Activated CD4-positive, alpha-beta memory T cell treated with anti-CD3 and anti-CD28 coated beads, Interleukin-2, amount 10 ng/mL, durations not matched to agents 7 days and 5 days (primary cell): ENCODE measurements at places on chromosomes 1 and 21. TPM values are rescaled to one million over a fixed set of nuclear protein-coding genes. Genes with fewer than 3 reads are reported as not detected.

GBP2 gene
- total RNA-seq: 281 TPM

CELA3A gene
- total RNA-seq: not detected

ANGPTL1 gene
- total RNA-seq: not detected

SAMD11 gene
- total RNA-seq: not detected

SLAMF7 gene
- total RNA-seq: 13.7 TPM

MRAP gene
- not detected for total RNA-seq

- H3K4me3 ChIP-seq: no peak overlapping the region
- no peaks in the 10 kb centered on the region for H3K27me3 ChIP-seq
- DNase-seq: no peak
- H3K4me1 ChIP-seq: peaks cover 21% of the 10 kb centered on the region
Measured at GRCh38 chr21:45098867-45099266, 24.5 kb downstream of the ADARB1 start.

GRCh38 chr1:5567839-5568238 is 424.4 kb downstream of the NPHP4 start:
- no peaks in the 10 kb centered on the region for H3K4me1 ChIP-seq
- no peak overlapping the region for H3K4me3 ChIP-seq
- H3K27me3 ChIP-seq: no peaks in the 10 kb centered on the region
- no peak overlapping the region for H3K27ac ChIP-seq
- H3K36me3 ChIP-seq: no peaks in the 10 kb centered on the region

DNA sequence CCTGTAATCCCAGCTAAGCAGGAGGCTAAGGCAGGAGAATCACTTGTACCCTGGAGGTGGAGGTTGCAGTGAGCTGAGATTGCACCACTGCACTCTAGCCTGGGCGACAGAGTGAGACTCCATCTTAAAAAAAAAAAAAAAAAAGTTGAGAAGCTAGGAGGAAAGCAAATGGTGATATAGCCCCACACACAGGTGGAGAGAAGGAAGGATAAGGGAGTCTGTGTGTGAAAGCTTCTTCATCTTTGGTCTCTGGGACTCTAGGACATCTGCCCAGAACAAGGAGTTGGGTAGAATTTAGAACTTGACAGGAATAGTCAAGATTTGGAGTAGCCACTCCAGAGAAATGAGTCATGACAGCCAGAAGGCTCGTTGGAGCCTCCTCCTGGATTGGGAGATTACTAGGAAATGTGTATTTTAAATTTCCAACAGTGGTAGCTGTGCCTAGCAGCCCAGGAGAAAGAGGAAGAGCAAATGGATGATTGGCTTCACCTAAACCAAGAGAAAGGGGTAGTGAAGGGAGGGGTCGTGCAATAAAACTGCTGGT is 19.9 kb downstream of the NPL start:
- H3K4me1 ChIP-seq: no peaks in the 10 kb centered on the region
- H3K27me3 ChIP-seq: no peaks in the 10 kb centered on the region
- no peaks in the 10 kb centered on the region for H3K36me3 ChIP-seq
- H3K27ac ChIP-seq: no peak overlapping the region

DNA sequence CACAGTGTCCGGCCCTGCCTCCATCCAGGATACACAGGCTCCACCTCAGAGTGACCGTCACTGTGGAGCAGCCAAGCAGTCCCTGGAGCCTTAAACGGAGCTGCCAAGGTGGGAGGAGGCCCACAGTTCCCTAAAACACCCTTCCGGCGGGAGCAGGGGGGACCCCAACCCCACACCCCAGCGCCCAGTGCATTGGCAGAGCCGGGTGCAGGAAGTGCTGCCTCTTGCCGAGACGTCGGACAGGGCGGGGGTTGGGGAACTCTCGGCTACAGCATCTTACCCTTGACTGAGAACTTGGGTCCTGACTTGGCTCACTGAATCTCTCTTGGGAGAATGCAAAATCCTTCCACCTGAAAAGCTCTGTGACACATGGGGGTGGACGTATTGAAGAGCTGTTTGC is 38.7 kb upstream of the TMEM51 start:
- H3K27me3 ChIP-seq: peaks cover 5% of the 10 kb centered on the region
- peaks cover 18% of the 10 kb centered on the region for H3K4me1 ChIP-seq
- no peaks in the 10 kb centered on the region for H3K36me3 ChIP-seq

GRCh38 chr1:27135541-27136235 is 19.2 kb downstream of the SLC9A1 start:
- no peak overlapping the region for H3K4me3 ChIP-seq
- H3K27ac ChIP-seq: peak overlapping the region; percentile 97
- H3K4me1 ChIP-seq: peaks cover 42% of the 10 kb centered on the region
- peaks cover 8% of the 10 kb centered on the region for H3K36me3 ChIP-seq
- no peaks in the 10 kb centered on the region for H3K27me3 ChIP-seq

- H3K4me3 ChIP-seq: no peak overlapping the region
- no peaks in the 10 kb centered on the region for H3K36me3 ChIP-seq
- no peaks in the 10 kb centered on the region for H3K4me1 ChIP-seq
- no peaks in the 10 kb centered on the region for H3K27me3 ChIP-seq
- no peak for DNase-seq
Measured at GRCh38 chr1:69528376-69528775, 39.3 kb upstream of the LRRC7 start.

- H3K4me3 ChIP-seq: no peak overlapping the region
- H3K36me3 ChIP-seq: no peaks in the 10 kb centered on the region
- no peaks in the 10 kb centered on the region for H3K4me1 ChIP-seq
- H3K27ac ChIP-seq: no peak overlapping the region
Measured at GRCh38 chr1:183093786-183094298, 70.6 kb downstream of the LAMC1 start.

GRCh38 chr1:211537253-211537652 is 41.7 kb downstream of the SLC30A1 start:
- DNase-seq: no peak
- H3K4me3 ChIP-seq: no peak overlapping the region
- no peaks in the 10 kb centered on the region for H3K36me3 ChIP-seq
- H3K27me3 ChIP-seq: peaks cover 6% of the 10 kb centered on the region

DNA sequence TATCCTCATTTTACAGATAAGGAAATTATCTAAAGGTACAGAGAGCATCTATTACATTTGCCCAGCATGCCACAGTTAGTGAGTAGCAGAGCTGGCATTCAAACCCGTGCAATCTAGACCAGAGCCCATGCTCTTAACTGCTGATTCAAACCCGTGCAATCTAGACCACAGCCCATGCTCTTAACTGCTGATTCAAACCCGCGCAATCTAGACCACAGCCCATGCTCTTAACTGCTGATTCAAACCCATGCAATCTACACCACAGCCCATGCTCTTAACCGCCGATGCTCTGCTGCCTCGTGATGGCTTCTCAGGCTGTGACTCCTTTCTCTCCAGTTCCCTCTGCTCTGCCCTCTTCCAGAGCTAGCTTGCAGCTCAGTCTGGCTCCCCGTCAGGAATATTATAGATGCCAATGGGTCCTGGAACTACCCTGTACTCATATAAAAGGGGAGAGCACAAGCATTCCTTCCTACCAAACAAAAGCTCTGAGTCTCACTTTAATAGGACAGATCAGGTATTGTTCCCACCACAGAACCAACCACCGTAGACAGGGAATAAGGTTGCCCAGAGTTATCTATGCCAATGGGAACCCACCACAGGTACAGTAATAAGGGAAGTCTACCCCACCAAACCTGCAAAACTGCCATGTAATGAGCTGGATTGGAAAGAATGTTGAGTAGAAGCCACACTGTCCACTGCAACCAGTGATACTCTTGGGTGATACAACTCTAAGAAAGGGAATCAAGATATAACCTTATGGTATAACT is 78.4 kb downstream of the SMYD3 start:
- DNase-seq: peak; percentile 56
- peaks cover 2% of the 10 kb centered on the region for H3K27me3 ChIP-seq
- peak overlapping the region; percentile 48 for H3K27ac ChIP-seq
- peaks cover 10% of the 10 kb centered on the region for H3K36me3 ChIP-seq

- H3K36me3 ChIP-seq: no peaks in the 10 kb centered on the region
- DNase-seq: peak; percentile 28
- peaks cover 6% of the 10 kb centered on the region for H3K4me1 ChIP-seq
- H3K27me3 ChIP-seq: peaks cover 27% of the 10 kb centered on the region
- no peak overlapping the region for H3K27ac ChIP-seq
Measured at GRCh38 chr1:234114648-234115307, 210.3 kb downstream of the SLC35F3 start.

DNA sequence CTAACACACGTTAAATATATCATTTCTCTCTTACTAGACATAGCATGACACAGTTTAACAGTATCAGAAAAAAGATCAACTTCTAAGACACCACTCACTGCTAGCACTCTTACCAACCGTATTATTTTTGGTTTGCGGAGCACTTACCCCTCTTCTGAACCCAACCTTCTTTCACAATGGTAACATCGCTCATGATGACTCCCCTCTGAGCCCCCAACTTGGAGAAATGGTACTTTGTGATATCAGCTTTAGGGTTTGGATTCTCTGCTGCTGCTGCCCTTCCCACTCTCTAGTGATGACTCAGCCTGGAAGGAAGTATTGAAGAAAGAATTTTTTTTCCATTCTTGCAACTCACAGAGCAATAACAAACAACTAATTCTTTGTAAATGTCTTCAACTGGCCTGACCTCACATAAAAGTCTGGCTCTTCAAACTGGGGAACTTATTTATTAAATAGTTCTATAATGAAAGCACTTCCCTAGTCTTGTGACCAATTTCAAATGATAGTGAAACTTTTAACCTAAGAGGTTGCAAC is 7.0 kb downstream of the AKT3 start:
- peaks cover 2% of the 10 kb centered on the region for H3K27me3 ChIP-seq
- H3K27ac ChIP-seq: peak overlapping the region; percentile 7
- H3K4me1 ChIP-seq: peaks cover 22% of the 10 kb centered on the region

DNA sequence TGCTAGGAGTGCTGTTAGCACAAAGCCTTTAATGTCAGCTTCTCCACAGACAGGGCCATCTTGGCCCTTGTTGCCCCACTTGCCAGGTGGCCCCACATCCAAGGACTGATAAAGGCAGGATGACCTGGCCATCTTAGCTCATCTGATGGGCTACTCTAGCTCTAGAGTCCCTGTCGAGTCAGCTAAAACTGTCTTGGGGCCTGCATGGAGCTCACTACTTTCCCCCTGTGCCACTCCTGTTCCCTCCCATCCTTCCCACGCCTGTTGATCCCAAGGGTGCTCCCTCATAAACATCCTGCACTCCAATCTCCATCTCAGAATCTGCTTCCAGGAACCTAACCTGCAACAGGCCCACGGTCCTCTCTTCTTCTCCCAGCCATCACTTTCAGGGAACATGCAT is 652 bp upstream of the GPX7 start:
- H3K27me3 ChIP-seq: no peaks in the 10 kb centered on the region
- H3K4me3 ChIP-seq: peak overlapping the region; percentile 75
- H3K4me1 ChIP-seq: peaks cover 35% of the 10 kb centered on the region
- H3K36me3 ChIP-seq: peaks cover 30% of the 10 kb centered on the region
- DNase-seq: no peak
- peak overlapping the region; percentile 77 for H3K27ac ChIP-seq

- no peaks in the 10 kb centered on the region for H3K27me3 ChIP-seq
- H3K4me3 ChIP-seq: no peak overlapping the region
- peaks cover 19% of the 10 kb centered on the region for H3K36me3 ChIP-seq
- peak overlapping the region; percentile 64 for H3K27ac ChIP-seq
Measured at GRCh38 chr1:37561133-37562132, 4.7 kb downstream of the DNALI1 start.

- peaks cover 28% of the 10 kb centered on the region for H3K36me3 ChIP-seq
- no peaks in the 10 kb centered on the region for H3K4me1 ChIP-seq
- no peak for DNase-seq
- H3K4me3 ChIP-seq: no peak overlapping the region
Measured at GRCh38 chr1:212873518-212873917, 15.4 kb downstream of the FLVCR1 start.

- H3K4me1 ChIP-seq: peaks cover 60% of the 10 kb centered on the region
- peak overlapping the region; percentile 87 for H3K27ac ChIP-seq
- H3K4me3 ChIP-seq: peak overlapping the region; percentile 90
- no peaks in the 10 kb centered on the region for H3K27me3 ChIP-seq
- DNase-seq: no peak
Measured at GRCh38 chr21:37369307-37369854, 2.8 kb downstream of the DYRK1A start.

DNA sequence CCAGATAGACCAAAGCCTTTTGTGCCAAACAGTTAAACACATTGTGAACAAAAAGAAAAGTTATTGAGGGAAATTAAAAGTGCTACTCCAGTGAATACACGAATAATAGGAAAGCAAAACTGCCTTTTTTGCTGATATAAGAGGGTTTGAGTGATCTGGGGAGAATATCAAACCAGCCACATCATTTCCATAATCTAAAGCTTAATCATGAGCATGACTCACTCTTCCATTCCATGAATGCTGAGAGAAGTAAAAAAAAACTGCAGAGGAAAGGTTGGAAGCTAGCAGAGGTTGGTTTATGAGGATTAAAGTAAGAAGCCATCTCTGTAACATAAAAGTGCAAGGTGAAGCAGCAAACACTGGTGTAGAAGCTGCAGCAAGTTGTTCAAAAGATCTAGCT is 350.6 kb upstream of the NCAM2 start:
- no peak overlapping the region for H3K4me3 ChIP-seq
- DNase-seq: no peak
- H3K4me1 ChIP-seq: no peaks in the 10 kb centered on the region
- H3K36me3 ChIP-seq: no peaks in the 10 kb centered on the region
- no peaks in the 10 kb centered on the region for H3K27me3 ChIP-seq
- H3K27ac ChIP-seq: no peak overlapping the region

- no peaks in the 10 kb centered on the region for H3K27me3 ChIP-seq
- DNase-seq: no peak
- no peak overlapping the region for H3K27ac ChIP-seq
- H3K4me1 ChIP-seq: no peaks in the 10 kb centered on the region
- H3K4me3 ChIP-seq: no peak overlapping the region
Measured at GRCh38 chr1:55955016-55955621, 624.2 kb downstream of the PLPP3 start.

DNA sequence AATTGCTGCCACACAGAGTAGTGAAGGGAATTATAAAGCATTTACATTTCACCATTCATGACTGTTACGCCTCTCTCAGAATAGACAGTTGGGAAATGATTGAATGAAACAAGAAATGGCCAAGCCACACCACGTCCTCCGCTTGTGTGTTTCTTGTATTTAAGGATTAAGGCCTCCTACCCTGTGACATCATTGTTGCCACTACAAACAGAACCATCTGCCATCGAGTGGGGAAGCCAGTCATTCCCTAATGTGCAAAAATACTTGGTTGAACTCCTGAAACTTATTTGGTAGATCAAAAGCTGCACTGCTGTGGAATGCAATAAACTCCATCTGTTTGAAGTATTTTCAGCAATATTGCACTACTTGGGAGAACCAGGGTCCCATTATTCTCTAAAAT is 99.0 kb upstream of the C1orf105 start:
- H3K4me1 ChIP-seq: no peaks in the 10 kb centered on the region
- H3K27ac ChIP-seq: no peak overlapping the region
- DNase-seq: no peak
- H3K4me3 ChIP-seq: no peak overlapping the region
- H3K27me3 ChIP-seq: no peaks in the 10 kb centered on the region

- no peaks in the 10 kb centered on the region for H3K4me1 ChIP-seq
- H3K27me3 ChIP-seq: no peaks in the 10 kb centered on the region
- H3K4me3 ChIP-seq: no peak overlapping the region
- no peak for DNase-seq
Measured at GRCh38 chr21:42535602-42536171, 22.0 kb downstream of the SLC37A1 start.

- H3K36me3 ChIP-seq: no peaks in the 10 kb centered on the region
- peaks cover 2% of the 10 kb centered on the region for H3K27me3 ChIP-seq
- H3K4me1 ChIP-seq: no peaks in the 10 kb centered on the region
- H3K27ac ChIP-seq: no peak overlapping the region
- no peak for DNase-seq
- H3K4me3 ChIP-seq: no peak overlapping the region
Measured at GRCh38 chr1:3366126-3367051, 88.1 kb upstream of the ARHGEF16 start.
